ENCODE measurements at places on chromosomes 11 and 22. TPM values are rescaled to one million over a fixed set of nuclear protein-coding genes. Genes with fewer than 3 reads are reported as not detected.

Gene GAS2L1
- 0.41 TPM for total RNA-seq

- no peak for DNase-seq
These were observed 154.6 kb downstream of the BRD1 start for GRCh38 chr22:49673048-49673447.

- DNase-seq, result no peak
These were observed 1065.3 kb downstream of the OPCML start for GRCh38 chr11:132466983-132467382.

DNA sequence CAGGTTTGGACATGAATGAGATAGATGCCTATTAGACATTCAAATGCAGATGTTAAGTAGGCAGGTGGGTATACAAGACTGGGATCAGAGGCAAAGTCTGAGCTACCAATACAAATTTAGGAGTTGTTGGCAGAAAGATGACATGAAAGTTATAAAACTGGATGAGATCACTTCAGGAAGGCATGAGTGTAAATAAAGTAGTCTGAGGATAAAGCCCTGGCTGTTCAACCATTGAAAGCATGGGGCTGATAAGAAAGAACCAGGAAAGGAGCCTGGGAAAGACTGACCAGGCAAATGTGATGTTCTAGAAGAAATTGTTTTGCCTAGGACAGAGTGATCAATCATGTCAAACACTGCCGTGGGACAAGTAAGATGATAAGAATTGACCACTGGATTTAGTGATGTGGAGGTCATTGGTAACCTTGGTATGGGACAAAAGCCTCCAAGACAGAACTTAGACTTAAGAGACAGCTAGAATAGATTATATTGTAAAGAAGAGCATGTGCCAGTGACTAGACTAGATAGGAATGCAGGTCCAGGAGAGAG, 98.5 kb downstream of the EHF start:
- no peak for DNase-seq

- no peak for DNase-seq
These were observed 72.6 kb upstream of the GRAMD1B start for GRCh38 chr11:123357353-123357989.

Gene TUB
- total RNA-seq, result 0.10 TPM

Gene RFPL3
- total RNA-seq, result not detected

GRCh38 chr11:78202733-78203167, 14.0 kb downstream of the USP35 start:
- DNase-seq, result peak; percentile 39

Gene KLHL35
- total RNA-seq, result 0.93 TPM

GRCh38 chr22:41447435-41448188, 1.0 kb upstream of the TOB2 start:
- peak; percentile 74 for DNase-seq

GRCh38 chr22:41310336-41310735, 9.0 kb downstream of the ZC3H7B start:
- no peak for DNase-seq

DNA sequence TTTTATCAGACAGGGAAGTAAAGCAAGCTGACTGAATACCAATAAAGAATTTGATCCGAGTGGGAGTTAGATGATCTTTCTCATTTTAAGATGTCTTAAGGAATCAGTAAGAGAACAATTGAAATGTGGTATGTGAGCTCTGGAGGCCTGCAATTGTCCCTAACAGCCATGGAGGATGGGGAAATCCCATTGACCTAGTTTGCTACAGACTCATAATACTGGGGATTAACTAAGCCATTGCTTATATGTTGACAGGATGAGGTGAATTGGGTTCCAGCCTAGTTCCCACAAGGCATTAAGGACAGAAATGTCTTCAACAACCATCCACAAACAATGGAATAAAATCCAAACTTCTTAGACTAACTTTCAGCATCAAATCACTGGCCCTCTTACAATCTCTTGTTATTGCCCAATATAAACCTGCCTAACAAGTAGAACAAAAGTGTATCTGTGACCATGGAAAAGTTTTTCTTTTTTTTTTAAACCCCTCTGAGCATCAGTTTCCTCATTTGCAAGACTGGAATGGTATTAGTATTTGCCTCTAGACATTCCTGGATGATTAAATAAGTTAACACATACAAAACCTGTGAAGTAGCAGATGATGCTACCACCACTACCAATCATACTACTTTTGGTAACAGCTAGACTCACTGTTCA, 773.2 kb downstream of the DLG2 start:
- no peak for DNase-seq

GRCh38 chr11:108069947-108070346, 51.4 kb upstream of the ACAT1 start:
- no peak for DNase-seq

Gene OR6A2
- 0.07 TPM for total RNA-seq

Measured in activated T-cell treated with anti-CD3 and anti-CD28 coated beads, Interleukin-2, amount 50 U/mL, for 72 hours (primary cell).